ENCODE measurements at places on chromosomes 2 and 18.
A peak's percentile ranks its signal among the peaks of the same experiment; 100 is the strongest.

GRCh38 chr18:7174344-7175095, 56.4 kb upstream of the LRRC30 start:
- no peak for DNase-seq

- DNase-seq, result no peak
Observed at GRCh38 chr2:61181382-61182058, 19.5 kb downstream of the C2orf74 start.

DNA sequence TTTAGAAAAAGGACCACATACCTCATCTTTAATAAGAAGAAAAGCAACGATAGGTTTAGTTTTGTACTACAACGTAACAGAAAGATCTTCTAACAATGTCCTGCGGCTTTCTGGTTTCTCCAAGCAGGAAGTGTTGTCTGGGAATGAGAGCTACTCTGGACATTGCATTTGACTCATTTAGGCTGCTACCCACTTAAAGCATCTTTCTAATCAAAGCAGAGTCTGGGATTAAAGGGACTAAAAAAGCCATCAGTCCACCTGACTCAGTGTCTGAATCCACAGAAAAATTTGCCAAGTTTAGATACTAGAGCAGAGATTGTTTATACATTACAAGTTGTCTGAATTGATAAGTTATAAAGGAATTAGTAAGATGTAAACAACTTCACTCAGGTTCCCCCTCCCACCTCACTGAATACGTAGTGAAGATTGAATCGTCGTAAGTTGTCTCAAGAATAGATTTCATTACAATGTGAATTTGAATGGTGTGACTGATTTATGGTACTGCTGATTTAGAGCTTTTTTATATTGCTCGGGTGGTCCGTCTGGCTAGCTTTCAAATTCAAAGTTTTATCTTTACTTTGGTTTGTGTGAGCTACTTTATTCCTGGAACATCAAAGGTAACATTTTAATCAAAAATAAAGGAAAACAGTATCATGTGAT, 70.2 kb upstream of the SMIM21 start:
- DNase-seq, result no peak

- peak; percentile 34 for DNase-seq
Observed at GRCh38 chr2:50492477-50492851, 539.5 kb downstream of the NRXN1 start.

GRCh38 chr2:159926695-159927094, 128.7 kb upstream of the CD302 start:
- DNase-seq, result no peak

GRCh38 chr18:50061876-50062517, 132.9 kb downstream of the MYO5B start:
- DNase-seq, result no peak

- DNase-seq, result no peak
Observed at GRCh38 chr2:30865243-30865642, 58.0 kb upstream of the CAPN13 start.

- DNase-seq, result no peak
Observed at GRCh38 chr2:2899826-2900225, 477.8 kb downstream of the EIPR1 start.
